Fibroblast of skin of back (primary cell): ENCODE measurements at places on chromosomes 3 and 15.

- no peak for DNase-seq
Measured at GRCh38 chr3:36837089-36837488, 72.7 kb upstream of the DCLK3 start.

- DNase-seq = no peak
Measured at GRCh38 chr3:105691053-105691452, 177.8 kb downstream of the CBLB start.

- peak; percentile 70 for DNase-seq
Measured at GRCh38 chr15:40354408-40355171, 3.4 kb upstream of the DISP2 start.

DNA sequence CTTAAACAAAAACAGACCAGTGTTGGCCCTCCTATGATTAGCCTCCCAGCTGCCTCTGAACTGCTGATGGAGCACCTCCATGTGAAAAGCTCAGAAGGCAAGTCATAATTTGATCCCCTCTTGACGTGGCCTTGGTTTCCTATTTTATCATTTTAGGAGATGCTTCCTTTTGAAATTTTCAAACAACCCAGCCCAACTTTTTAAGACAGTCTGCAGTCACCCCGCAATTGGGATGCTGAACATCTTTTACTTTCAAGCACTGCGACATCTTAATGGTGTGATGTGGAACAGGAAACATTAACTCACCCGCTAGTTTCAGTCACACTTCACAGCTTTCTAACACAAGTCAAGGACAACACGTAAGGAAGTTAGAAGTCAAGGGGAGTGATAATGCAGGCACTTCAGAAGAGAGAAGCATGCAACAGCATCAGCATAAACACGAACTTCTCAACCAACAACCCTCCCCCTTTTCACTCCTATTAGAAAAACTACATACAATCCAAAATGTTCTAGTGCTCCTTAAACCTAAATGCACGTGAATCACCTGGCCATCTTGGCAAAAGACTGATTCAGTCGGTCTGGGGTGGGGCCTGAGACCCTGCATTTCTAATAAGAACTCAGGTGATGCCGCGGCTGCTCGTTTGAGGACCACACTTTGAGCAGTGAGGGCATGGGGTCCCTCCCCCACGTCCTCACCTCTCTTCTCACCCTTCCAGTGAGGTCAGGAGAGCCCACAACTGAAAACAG, 161.5 kb downstream of the FOXP1 start:
- DNase-seq = no peak

DNA sequence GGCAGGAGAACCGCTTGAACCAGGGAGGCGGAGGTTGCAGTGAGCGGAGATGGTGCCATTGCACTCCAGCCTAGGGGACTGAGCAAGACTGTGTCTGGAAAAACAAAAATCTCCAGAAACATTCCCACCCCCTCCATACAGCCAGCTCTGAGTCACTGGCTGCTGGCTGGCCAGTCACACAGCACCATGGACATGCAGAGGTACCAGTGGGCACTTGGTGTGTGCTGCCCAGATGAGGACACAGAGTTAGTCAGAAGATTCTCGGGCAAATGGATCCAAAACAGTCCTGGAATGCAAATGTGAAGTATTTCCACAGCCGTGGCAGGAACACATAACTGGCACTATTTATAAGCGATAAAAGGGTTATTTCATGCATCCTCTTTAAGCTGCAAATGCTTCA, 44.6 kb downstream of the BDH1 start:
- DNase-seq = peak; percentile 85

DNA sequence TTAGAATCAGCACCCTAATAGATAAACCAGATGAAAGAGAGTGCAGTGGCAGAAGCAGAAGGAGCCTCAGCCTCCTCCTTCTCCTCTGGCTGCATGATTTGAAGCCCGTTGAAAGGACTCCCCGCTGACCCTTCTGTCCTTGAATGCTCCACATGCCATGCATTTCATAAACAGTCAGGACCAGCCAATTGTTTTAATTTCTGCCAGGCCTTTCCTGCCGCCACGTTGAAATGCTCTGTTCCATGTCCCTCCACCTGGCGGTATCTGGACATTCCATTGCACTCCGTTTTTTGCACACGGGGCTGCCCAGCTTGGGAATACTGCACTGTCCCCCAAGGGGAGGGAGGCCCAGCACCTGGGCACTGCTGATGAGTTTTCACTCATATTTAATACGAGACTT, 35.2 kb upstream of the GLCE start:
- peak; percentile 12 for DNase-seq

DNA sequence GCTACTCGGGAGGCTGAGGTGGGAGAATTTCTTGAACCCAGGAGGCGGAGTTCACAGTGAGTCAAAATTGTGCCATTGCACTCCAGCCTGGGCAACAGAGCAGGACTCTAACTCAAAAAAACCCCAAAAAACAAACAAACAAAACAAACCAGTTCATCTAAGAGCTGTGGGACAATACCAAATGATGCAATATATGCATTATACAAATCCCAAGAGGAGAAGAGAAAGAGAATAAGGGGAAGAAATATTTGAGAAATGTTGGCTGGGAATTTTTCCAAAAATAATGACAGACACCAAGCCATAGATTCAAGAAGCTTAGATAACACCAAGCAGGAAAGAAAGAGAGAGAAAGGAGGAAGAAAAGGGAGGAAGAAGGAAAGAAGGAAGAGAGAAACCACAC, 82.5 kb downstream of the KLF13 start:
- DNase-seq = peak; percentile 51

DNA sequence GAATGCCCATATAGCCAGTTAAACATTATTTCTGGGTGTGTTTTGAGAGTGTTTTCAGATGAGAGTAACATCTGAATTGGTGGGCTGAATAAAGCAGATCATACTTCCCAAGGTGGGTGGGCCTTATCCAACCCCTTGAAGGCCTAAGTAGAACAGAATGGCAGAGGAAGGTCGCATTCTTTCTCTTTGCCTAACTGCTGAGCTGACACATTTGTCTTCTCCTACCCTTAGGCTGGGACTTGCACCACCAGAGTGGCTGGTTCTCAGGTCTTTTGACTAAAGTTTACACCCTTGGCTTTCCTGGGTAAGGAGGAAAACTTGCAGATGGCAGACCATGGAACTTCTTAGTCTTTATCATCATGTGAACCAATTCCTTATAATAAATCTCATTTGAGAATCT, 85.8 kb upstream of the TNFAIP8L3 start:
- DNase-seq = no peak

DNA sequence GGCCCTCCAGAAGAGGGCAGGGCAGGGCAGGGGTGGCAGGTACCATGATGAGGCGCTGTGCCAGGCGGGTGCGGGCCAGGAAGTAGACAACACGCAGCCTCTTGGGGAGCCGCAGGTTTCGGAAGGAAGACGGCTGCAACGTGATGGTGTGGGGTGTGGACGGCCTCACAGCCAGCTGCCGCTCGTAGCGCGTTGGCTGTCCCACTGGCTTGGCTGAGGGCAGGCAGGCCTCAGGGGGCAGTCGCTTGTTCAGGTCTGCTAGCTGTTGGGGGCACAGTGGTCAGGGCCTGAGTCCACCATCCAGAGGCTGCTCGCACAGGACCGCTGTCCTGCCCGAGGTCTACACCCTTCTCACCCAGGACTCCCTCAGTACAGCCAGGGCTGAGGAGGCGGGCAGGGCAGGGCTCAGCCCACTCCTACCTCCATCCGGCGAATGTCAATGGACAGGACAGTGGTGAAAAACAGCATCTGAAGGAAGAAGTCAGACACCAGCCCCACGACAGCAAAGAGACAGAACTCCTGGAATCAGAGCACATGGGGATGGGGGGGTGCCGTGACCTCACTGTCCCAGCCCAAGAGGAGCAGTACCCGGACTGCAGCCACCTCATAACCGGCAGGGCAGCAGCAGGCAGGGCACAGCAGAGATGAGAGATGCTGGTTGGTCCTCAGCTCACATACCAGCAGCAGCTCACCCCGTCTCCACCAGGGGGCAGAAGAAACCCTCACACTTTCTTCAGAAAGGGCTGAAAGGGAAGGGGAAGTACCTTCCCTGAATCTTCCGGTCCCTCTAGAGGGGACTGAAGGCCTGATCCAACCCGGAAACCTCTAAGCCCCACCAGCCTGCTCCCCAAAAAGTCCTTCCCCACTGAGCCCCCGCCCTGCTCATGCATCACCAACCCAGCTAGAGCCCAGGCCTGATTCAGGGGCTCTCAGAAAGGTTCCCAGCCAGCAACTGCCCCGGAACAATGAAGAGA, 40.0 kb downstream of the PTPN23 start:
- DNase-seq = peak; percentile 89

GRCh38 chr3:128727485-128727884, 1.5 kb downstream of the RAB7A start:
- DNase-seq = no peak

- no peak for DNase-seq
Measured at GRCh38 chr3:24475925-24476324, 18.7 kb downstream of the THRB start.

- DNase-seq = no peak
Measured at GRCh38 chr15:49152552-49153312, 2.7 kb downstream of the COPS2 start.

GRCh38 chr3:188796122-188796631, 375.6 kb upstream of the TPRG1 start:
- peak; percentile 97 for DNase-seq

GRCh38 chr3:172227340-172228035, 188.1 kb downstream of the FNDC3B start:
- no peak for DNase-seq

GRCh38 chr15:71701808-71702207, 108.5 kb upstream of the NR2E3 start:
- no peak for DNase-seq

- peak; percentile 34 for DNase-seq
Measured at GRCh38 chr15:85764649-85765277, 30.0 kb downstream of the KLHL25 start.

DNA sequence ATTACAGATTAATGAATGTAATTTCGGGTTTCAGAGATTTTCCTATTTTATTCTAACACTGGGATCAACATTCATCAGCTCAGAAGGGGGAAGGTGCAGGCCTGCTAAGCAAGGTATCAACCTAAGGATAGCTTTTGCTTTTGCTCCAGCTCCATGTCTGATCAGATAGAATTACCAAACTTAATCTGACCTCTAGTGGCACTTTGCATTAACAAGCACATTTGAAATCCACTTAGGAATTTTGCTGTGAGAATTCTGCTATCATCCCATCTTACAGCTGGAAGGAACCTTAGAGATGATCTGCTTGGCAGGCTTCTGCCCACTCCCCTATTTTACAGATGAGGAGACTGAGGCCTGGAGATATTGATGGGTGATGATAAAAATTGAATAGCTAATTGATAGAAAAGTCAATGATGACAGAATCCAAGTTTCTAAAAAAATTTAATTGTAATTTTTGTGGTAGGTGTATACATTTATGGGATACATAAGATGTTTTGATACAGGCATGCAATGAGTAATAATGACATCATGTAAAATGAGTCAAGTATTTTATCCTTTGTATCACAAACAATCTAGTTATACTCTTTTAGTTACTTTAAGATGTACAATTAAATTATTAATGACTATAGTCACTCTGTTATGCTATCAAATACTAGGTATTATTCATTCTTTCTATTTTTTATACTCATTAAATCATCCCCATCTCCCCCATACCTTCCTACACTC, 209.2 kb upstream of the ZPLD1 start:
- peak; percentile 72 for DNase-seq

- no peak for DNase-seq
Measured at GRCh38 chr15:65518633-65519285, 1.3 kb upstream of the DPP8 start.

- DNase-seq = no peak
Measured at GRCh38 chr15:63982381-63982854, 63.9 kb downstream of the DAPK2 start.

DNA sequence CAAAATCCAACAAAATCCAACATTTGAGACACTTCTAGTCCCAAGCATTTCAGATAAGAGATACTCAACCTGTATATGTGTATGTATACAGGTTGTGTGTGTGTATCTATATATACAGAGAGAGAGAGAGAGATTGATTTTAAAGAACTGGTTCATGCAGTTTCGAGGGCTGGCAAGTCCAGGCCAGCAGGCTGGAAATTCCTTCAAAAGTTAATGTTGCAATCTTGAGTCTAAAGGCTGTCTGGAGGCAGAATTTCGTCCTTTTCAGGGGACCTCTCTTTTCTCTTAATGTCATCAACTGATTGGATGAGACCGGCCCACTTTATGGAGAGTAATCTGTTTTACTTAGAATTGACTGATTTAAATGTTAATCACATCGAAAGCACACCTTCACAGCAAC, 199.6 kb upstream of the IL12A start:
- no peak for DNase-seq

GRCh38 chr3:161927131-161927530, 430.5 kb downstream of the OTOL1 start:
- peak; percentile 29 for DNase-seq

DNA sequence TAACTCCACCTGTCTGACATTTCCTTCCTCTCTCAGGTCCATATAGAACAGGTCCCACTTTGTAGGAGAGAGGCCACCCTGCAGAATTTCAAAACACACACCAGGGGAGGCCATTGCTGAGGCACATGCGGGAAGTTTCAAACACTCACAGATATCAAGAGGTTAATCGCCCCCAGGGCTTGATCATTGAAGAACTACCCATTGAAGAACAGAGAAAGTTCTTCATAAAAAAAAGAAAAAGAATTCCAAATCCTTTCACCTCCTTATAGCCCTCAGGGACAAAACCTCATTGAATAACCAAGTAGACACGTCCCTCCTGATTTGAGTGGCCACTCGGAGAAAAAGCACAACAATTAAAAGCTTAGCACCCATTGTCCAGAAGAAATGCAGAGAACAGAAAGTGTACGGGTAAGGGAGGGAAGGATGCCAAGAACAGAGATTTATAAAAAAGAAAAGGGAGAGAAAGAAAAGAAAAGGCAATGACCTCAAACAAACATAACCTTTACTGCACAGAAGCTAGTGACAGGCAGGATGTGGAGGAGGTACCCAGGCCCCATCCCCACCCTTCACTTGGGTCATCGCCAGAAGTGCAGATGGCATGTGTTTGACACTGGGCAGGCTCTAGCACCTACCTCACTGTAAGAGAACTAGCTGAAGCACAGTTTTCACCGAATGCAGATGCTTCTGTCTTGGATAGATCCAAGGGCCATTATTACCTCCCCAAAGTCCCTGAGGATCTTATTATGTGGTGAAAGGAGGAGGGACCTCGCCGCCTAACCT, 112.3 kb upstream of the HES1 start:
- DNase-seq = no peak

DNA sequence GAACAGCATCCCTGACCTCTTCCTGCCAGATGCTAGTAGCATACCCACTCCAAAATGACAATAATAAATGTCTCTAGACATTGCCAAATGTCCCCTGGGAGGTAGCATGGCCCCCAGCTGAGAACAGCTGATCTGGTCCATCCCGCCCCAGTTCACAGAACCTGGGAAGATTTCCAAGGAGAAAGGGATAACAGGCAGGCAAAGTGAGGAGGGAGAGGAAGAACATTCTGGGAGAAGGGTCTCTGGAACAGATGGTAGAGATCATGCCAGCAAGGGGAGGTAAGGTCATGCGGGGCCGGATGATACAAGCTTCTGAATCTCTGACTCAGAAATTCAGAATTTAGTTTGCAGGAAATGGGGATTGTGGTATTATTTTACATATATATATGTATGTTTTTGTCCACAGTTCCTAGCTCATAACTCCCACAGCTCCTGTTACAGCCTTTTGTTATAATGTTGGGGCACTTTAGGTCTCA, 192.7 kb downstream of the SUCLG2 start:
- DNase-seq = peak; percentile 85
